ENCODE measurements at places on chromosomes 7 and 10.

- no peak for DNase-seq
These were observed 28.0 kb downstream of the STARD3NL start for GRCh38 chr7:38206071-38206470.

DNA sequence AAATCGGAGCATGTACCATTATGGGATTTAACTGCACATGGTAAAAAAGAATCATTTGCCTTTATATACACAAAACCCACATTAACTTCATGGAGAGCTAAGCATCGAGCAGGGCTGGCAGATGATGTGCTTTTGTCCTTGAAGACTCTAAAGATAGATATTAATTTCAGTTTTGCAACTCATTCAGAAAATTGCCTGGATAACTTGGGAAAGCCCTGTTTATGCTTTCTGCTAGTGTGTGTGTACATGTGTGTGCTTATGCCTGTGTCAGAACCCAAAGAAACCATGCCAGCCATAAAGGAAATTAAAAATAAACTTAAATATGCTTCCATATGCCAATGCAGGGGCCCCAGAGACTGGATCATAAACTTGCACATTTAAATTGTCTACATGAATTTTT lies 640.0 kb downstream of the PARD3 start:
- no peak for DNase-seq

- no peak for DNase-seq
These were observed 1.6 kb downstream of the TAC1 start for GRCh38 chr7:97733276-97734161.

GRCh38 chr10:130717083-130717482 lies 580.9 kb downstream of the GLRX3 start:
- DNase-seq, result no peak

GRCh38 chr10:80136134-80136571 lies 3.6 kb downstream of the PLAC9 start:
- DNase-seq, result no peak

- no peak for DNase-seq
These were observed 114.9 kb upstream of the ZMIZ1 start for GRCh38 chr10:78953799-78954297.

- DNase-seq, result no peak
These were observed 5.1 kb upstream of the PLPP4 start for GRCh38 chr10:120451968-120452367.

- no peak for DNase-seq
These were observed 44.2 kb upstream of the SLC35G1 start for GRCh38 chr10:93849593-93849992.

- DNase-seq, result no peak
These were observed 189.2 kb downstream of the FAM107B start for GRCh38 chr10:14585287-14586193.

DNA sequence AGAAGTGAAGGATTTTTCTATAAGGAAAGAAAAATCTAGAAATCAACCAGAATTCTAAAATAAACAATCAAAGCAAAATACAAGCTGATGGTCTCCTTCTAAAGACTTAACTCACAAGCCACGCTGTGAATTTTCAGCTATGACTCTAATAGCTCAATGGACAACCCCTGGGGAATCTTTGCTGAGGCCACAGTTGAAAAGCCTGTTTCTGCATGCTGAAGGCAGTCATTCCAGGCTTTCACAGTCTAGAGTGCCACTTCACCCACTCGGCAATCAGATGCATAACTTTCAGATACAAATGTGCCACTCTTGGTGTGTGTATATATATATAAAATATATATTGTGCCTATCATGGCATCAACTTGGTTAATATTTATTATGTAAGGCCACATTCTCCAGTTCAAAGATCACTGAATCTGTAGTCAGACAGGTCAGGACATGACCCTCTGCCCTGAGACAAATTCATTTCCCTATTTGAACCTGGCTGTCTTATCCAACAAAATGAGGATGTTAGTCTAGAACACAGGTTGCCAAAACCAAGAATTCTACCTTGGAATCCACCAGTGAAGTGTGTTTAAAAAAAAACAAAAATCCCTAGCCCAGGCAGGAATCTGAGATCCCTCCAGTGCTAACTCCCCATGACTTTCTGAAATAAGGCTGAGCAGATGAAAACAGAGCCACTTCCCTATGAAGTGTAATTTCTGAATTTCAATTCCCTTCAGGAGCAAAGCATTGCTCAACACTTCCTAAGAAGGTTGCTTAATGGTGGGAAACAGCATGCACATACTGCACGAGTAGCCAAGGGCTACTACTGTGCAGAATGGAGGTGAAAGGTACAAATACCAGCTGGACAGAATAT lies 9.9 kb downstream of the LIPA start:
- no peak for DNase-seq

GRCh38 chr7:146499970-146500369 lies 383.4 kb downstream of the CNTNAP2 start:
- DNase-seq, result no peak

- DNase-seq, result no peak
These were observed 51.3 kb downstream of the TSPAN12 start for GRCh38 chr7:120806669-120807068.

DNA sequence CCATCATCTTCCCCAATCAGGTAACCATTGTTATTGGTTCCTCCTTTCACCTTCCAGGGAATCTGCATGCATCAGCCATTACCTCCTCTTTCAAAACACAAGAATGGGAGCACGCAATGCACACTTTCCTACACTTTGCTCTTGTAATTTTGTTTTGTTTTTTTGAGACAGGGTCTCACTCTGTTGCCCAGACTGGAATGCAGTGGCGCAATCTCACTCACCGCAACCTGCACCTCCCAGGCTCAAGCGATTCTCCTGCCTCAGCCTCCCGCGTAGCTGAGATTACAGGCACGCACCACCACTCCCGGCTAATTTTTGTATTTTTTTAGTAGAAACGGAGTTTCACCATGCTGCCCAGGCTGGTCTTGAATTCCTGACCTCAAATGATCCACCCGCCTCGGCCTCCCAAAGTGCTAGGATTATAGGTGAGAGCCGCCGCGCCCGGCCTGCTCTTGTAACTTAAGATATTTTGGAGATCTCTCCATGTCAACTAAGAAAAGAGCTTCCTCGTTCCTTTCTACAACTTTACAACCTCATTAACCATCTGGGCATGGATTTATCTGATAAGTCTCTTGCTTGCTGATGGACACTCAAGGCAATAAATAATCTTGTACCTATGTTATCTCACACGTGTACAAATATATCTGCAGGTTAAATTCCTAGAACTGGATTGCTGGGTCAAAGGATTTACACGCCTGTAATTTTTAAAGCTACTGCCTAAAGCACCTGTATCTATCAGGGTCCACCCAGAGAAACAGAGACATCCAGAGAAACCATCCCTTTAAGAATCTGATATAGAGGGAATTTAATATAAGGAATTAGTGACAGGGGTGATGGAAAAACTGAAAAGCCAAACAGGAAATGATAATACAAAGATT lies 4.2 kb downstream of the CYTH3 start:
- no peak for DNase-seq

GRCh38 chr7:47454974-47455871 lies 126.7 kb downstream of the TNS3 start:
- no peak for DNase-seq

GRCh38 chr7:7976677-7977076 lies 8.1 kb downstream of the GLCCI1 start:
- DNase-seq, result no peak

DNA sequence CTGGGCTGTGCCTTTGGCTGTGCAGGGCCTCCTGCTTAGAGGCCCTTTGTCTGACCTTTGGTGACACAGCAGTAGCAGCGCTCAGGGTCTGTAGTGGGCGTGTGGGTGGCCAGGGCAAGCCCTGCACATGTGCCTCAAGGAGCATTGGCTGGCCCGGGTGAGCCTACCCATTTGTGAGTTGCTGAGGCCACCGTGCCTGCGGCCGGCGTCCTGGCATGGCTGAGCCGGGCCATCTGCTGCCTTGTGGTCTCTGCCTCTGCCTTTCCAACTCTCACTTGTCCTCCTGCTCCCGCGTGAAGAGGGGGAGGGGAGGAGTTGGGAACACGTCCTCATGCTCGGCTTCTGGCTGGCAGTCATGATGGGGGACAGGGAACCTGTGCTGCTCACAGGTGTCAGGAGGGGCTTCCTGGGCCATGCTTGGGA lies 9.2 kb upstream of the ORAI2 start:
- no peak for DNase-seq

GRCh38 chr10:80515941-80516340 lies 21.8 kb upstream of the SH2D4B start:
- no peak for DNase-seq

GRCh38 chr7:99642027-99642426 lies 25.3 kb downstream of the ZSCAN25 start:
- DNase-seq, result no peak

DNA sequence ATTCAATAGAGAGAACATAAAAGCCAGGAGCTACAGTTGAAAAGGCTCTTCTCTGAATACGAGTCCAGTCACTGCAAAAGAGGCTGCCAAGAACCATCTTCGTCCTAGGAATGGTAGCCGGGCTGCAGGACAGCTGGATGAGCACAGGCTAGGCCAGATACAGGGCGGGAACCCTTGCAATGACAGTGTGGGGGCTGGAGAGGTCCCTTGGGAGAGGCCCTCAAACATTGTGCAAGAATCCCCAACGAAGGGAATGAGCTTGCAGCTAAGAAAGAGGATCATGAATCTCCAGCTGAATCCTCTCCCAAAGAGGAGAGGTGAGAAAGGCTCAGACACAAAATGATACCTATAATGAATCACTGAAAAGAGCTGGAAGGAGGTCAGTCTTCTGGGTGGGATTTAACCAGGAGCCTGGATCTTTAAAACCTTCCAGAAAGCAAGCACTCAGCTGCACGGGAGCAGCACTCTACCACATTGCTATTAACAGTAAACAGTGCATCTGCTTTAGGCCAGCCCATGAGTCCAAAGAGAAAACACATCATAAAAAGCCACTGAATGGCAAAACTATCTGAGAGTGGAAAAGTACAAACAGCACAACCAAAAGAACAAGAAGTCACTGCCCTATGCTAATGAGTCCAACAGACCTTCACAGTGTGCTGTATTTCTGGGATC lies 287.9 kb downstream of the TNS3 start:
- no peak for DNase-seq

- DNase-seq, result no peak
These were observed 58.6 kb upstream of the COL13A1 start for GRCh38 chr10:69742928-69743602.

DNA sequence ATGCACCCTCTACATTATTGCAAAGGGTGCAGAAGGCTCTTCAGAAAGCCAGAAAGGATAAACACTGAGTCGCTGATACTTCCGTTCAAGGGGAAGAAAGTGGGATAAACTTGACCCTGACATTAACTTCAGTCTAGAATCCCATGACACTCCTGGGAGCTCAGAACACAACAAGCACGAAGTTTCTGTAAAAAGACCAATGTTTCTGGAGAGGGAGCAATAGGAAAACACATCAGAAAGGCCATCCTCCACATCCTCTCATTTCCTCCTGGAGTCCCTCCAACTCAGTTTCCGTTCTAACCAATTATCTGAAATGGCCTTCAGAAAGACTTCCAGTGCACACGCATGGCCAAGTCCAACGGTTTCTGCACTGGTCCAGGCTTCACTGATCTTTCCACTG lies 113.5 kb downstream of the SORBS1 start:
- DNase-seq, result no peak

GRCh38 chr7:127807829-127808228 lies 155.8 kb downstream of the SND1 start:
- DNase-seq, result no peak

DNA sequence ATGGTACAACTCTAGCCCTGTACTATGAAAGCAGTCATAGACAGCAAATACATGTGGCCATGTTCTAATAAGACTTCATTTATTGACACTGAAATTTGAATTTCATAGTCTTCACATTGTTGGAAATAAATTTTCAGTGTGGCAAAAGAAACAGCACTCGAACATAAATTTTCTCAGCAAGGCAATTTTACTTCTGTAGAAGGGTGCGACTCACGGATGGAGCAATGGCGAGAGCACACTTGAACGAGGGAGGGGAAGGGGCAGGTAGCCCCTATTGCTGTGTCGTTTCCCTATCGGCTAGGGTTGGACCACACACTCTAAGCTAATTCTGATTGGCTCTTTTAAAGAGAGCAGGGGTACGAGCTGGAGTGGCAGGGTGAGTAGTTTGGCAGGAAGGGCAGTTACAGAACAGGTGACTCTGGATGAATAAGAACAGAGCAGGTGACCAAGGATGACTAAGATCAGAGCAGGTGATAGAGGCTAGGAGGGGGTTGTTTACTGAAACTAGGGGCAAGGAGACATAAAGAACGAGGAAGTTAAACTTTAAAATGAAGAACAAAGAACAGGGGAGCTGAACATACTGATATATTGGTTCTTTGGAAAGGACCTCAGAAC lies 52.0 kb downstream of the LRRC4 start:
- no peak for DNase-seq

DNA sequence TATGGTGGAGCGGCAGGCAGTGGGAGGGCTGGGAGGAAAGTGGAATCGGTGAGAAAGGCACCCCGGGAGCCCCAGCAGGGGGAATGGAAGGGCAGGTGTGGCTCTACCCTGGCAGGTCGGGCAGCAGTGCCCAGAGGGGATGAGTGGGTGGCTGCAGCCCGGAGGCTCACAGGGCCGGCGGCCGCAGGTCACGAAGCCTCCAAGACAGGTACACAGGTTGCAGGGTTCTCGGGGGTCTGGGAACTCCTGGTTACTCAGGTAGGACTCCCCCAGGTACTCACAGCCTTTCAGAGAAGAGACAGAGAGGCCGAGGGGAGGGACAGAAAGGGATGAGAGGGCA lies 21.8 kb downstream of the KCP start:
- no peak for DNase-seq

DNA sequence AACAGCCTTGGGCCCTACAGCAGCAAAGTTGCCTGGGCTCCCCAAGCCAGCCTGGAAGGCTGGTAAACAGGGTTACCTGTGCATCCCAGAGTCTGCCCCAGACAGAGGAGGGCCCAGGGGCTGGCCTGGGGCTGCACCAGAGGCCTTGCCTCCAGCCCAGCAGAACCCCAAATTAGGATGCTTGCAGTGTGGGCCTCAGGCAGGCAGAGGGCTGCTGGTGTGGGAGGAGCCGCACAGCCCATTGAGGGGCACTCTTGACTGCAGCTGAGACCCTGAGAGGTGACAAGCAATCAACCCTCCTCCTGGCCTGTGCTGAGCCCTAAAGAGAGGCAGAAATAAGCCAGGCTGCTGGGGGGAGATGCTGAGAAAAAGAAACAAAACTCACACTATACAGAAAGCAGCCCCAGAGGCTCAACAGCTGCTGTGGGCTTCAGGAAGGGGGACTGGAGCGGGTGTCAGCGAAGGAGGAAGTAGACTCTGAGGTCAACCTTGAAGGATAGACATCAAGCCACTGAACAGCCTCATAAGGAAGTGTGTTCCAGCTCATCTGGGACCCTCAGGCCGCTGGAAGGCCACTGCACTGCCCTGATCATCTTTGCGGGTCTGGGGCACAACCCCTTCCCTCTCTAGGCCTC lies 6.6 kb downstream of the AIFM2 start:
- DNase-seq, result no peak

DNA sequence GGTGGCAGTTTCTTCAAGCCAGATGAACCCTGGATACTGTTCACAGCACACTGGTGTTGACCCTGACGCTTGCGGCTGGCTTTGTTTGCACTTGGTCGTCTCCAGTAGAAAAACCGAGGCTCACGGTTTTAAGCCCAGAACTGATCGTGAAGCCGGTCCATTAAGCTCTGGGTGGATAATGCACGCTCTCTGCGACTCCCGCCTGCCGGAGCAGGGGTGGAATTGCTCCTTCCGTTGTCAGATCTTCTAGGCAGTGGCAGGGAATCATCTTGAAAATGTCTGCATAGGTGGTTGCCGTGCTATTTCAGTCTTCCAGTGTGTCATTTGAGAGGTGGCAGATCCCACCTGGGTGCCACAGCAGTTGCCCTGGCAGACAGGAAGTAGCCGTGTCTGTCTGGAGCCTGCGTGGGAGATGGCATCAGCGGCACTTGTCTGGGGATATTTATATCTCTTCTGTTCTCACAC lies 35.9 kb upstream of the AP5Z1 start:
- no peak for DNase-seq

- DNase-seq, result no peak
These were observed 4.0 kb upstream of the PLXNA4 start for GRCh38 chr7:132580277-132580676.

Data from effector memory CD8-positive, alpha-beta T cell (primary cell).